ENCODE measurements at places on chromosomes 13 and 19.

GRCh38 chr19:27828829-27829228 lies 1384.1 kb downstream of the UQCRFS1 start:
- DNase-seq: peak; percentile 13

DNA sequence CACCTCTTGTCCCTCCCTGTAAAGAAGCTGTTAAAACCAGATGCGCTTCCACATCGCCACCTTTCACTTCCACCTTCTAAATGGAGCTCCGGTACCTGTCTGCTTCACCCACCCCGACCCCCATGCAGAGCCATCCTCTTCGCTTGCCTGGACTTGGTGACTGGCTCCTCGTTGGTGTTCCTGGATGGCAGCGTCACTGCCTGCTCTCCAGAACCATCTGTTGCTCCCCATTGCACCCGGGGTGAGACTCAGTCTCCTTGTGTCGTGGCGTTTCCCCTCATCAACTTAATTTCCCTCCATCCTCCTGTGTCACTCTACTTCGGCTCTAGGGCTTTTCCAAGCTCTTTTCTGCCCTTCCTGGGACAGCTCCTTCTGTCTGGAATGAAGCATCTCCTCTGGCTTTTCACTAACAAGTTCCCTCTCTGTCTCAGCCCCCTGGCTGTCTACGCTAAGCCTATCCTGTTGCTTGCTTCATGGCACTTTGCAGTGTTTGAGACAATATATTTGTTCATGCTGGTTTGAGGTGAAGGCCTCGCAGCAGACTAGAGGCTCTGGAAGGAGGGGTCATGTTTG lies 10.3 kb downstream of the CEBPG start:
- DNase-seq: no peak

GRCh38 chr13:98965325-98965724 lies 12.5 kb downstream of the DOCK9 start:
- no peak for DNase-seq

GRCh38 chr13:60146471-60146870 lies 17.3 kb downstream of the DIAPH3 start:
- no peak for DNase-seq

- peak; percentile 88 for DNase-seq
Measured at GRCh38 chr19:33819880-33820781, 23.5 kb downstream of the KCTD15 start.

- no peak for DNase-seq
Measured at GRCh38 chr19:33278403-33279269, 23.7 kb downstream of the CEBPA start.

DNA sequence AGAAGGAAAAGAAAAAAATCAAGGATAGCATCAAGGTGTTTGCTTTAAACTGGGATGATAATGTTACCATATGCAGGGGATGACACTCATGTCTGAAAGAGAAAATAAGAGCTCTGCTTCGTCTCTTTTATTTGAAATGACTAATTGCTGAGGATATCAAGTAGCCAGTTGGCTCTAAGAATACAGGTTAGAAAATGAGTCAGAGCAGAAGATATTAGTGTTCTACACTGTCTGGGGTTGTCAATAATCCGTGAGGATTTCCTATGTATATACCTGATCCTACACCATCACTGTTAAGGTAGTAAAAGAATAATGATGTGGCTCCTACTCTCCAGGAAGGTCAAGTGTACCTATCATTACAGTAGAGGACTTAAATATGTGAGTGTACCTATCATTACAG lies 562.5 kb downstream of the GPC6 start:
- no peak for DNase-seq

DNA sequence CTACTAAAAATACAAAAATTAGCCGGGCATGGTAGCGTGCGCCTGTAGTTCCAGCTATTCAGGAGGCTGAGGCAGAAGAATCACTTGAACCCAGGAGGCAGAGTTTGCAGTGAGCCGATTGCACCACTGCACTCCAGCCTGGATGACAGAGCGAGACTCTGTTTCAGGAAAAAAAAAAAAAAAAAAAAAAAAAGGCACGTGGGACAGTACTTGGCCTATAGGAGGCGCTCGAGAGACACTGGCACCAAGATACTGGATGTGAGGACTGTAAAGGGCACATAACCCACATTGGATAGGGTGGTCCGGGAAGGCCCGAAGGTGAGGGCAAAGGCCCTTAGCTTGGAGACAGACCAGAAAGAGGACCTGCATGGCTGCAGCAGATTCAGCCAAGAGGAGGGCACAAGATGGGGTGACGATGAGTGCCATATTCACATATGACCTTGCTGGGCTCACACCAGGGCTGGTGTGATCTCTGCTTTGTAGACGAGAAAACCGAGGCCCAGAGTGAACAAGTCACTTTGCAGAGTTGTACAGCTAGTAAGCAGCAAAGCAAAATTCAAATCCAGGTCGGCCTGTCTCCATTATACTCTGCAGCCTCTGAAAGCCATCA lies 89.4 kb downstream of the DPF1 start:
- peak; percentile 81 for DNase-seq

DNA sequence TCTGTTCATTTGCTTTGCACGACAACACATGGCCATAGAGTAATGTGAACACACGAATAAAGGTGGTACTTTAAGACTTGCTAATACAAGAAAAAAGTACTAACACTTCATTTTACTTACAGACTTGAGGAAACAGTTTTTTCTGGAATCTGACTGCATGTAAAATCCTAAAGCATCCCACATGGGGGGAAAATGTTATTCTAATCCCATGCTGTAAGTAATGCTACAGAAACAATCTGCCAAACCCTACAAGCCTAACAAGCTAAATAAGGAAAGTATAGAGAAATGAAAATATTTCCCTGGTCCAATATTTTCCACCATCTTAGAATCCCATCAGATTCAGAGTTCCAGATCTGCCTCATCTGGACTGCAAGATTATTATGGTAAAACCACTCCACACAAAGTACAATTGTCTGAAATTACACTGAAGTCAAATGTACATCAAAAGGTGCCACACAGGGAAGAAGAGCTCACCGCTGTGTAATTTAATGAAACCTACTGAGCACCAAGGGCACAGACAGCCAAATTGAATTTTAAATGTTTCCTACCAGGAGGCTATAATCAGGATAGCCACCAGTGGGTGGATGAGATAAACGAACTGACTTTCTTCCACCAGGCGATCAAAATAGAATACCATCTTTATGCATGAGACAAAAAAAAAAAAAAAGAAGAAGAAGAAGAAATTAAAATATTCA lies 22.0 kb downstream of the LHFPL6 start:
- no peak for DNase-seq

GRCh38 chr13:91802957-91803356 lies 404.5 kb downstream of the GPC5 start:
- DNase-seq: no peak

- no peak for DNase-seq
Measured at GRCh38 chr13:38141792-38142191, 207.9 kb upstream of the UFM1 start.

DNA sequence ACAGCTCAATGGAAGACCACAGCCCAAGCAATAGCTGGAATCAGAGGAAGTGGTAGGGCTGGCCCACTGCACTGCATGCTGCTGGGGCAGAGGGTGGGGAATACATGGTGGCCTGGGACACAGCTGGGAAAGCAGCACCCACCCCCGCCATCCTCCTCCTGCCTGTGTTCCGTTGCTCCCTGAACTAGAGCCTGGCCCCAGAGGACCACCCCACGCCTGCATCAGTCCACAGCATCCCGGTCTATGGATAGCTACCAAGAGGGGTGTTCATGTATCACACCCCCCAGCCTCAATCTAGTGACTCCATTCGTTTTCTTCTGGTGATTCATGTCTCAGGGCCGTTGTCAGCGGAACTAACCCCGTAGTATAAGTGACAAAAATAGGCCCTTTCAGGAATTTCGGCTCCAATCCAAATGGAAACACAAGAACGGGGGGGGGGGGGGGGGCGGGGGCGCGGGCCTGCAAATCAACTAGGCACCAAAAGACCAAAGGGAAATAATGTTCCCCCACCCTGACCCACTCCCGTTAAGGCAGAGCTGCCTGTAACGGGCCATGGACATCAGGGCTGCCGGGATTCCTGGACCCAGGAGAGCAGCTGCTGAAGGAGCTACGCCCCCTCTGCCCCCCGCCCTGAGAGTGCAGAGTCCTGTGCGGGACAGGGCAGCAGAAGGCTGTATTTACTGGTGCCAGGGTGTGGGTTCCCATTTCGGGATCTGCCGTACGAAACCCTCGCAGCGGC lies 18.9 kb upstream of the EPHX3 start:
- no peak for DNase-seq

DNA sequence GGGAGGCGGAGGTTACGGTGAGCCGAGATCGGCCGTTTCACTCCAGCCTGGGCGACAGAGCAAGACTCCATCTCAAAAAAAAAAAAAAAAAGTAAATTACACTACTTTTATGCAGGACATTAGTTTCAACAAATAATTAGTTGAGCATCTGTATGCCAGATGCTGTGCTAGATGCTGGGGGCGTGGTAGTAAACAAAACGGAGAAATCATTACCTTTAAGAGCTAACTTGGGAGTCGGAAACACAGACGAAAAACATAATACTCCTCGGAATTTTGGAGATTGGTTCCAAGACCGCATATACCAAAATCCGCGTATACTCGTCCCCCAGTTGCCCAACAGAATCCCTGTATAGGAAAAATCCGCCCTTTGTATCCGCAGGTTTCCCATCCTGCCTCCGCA lies 1.3 kb upstream of the DUS3L start:
- no peak for DNase-seq

DNA sequence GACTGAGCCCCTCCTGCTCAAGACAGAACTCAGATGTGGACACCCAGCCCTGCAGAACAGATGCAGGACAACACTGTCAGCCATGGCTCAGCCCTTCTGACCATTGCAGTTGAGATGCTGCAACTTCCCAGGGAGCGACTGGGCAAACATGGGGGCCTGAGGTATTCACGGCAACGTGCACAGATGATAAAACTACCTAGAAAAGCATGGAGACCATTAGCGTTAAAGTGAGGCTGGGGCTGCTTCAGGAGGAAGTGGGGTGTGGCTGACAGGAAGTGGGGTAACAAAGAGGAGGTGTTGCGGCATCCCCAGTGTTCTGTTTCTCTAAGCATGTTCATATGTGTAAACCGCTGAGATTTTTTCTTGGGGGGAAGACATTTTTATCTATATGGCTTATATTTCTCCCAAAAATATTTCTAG lies 1.3 kb upstream of the SIGLEC9 start:
- peak; percentile 52 for DNase-seq

DNA sequence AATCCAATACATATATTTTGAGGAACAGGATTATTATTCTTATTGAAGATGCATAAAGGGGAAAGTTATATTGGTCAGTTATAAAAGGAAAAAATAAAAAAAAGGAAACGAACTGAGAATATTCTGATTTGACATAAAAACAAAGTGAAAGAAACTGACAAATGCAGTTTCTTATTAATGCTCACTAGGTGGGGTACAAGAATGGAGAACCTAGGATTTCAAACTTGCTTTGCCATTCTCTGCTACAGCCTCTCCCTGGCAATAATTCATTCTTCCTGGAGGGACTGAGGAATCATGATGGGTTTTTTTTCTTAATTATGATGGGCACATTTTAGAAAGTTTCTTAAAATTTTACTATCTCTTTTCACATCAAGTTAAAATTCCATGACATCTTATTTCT lies 154.9 kb downstream of the PCDH9 start:
- DNase-seq: peak; percentile 11

- peak; percentile 64 for DNase-seq
Measured at GRCh38 chr19:9406798-9407352, 28.5 kb downstream of the ZNF266 start.

GRCh38 chr13:33633701-33634545 lies 184.0 kb upstream of the RFC3 start:
- no peak for DNase-seq

DNA sequence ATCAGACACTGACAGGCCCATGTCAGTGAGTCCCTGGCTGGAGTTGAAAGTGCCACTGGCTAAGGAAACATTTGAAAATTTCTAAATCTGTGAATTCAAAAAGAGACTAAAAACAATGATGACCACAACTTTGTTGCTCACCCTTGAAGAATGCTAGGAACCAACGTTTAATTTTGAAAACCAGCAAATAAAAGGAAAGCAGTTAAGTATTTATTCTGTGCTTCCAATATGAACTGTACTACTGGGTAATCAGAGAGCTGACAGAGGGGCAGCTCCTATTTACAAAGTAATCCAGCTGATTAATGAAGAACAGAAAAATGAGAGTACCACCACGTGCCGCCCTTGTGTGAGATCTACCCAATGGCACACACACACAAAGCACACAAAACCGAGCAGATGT lies 44.7 kb upstream of the LATS2 start:
- DNase-seq: no peak

- DNase-seq: peak; percentile 58
Measured at GRCh38 chr19:3178973-3179738, 587 bp downstream of the S1PR4 start.

DNA sequence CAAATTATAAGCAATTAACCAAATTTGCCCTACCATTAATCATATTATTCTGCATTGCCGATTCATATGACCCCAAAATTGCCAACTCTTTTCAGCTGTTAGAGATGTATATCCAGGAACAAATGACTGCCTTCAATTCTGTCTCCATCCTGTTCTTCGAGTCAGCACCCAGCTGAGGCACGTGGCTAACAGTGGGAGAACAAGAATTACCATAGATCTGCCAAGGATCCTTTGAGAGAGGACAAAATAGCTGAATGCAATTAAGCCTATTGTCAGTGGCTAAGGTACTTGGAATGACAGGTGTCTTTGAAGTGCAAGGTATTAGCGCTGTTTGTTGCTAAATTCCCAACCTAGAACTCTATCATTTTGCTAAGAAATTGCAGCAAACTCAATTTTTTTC lies 426.1 kb downstream of the TSHZ3 start:
- DNase-seq: no peak

- DNase-seq: no peak
Measured at GRCh38 chr19:4861147-4861546, 6.3 kb downstream of the PLIN3 start.

GRCh38 chr13:101473458-101473857 lies 21.0 kb downstream of the ITGBL1 start:
- no peak for DNase-seq

GRCh38 chr13:32023698-32024097 lies 7.9 kb upstream of the FRY start:
- peak; percentile 60 for DNase-seq

DNA sequence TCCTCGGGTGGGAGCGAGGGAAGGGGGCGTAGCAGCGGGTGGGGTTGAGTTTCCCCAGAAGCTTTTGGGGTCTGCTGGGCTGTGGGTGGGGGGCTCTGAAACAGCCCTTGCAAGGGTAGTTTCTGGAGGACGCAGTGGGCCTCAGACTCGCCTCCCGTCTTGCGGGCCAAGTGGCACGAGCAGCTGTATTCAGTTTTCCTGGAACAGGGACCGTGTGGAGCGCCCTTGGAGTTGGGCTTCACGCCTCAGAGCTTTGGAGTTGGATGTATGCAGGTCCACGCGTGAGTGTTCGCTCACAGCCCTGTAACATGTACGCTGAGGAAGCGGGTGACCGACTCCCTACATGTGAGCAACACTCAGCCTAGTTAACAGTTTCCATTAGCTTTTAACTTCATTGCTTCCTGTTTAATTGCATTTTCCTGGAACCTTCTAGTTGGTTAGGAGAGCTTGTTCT lies 603 bp downstream of the TM9SF2 start:
- peak; percentile 47 for DNase-seq

GRCh38 chr19:55635334-55635717 lies 5.5 kb upstream of the ZNF580 start:
- no peak for DNase-seq
